ENCODE measurements at places on chromosomes 1 and 21.

DNA sequence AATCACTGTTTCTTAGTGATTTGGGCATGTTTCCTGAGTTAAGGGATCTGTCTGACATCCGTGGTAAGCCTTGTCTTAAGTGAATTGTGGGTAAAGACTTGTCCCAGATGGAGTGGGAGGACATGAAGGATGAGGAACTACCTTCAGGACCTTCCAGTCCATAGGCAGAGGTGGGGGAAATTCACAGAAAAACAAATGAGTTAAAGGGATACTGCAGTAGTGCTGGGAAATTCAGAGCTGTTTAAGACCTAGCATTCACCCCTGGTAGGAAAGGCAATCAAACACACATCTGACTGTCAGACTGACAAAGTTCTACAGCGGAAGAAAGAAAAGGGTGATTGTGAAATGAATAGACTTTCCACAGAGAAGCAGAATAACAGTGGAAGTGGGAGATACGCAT lies 3.0 kb downstream of the GNAT2 start:
- no peak for DNase-seq

DNA sequence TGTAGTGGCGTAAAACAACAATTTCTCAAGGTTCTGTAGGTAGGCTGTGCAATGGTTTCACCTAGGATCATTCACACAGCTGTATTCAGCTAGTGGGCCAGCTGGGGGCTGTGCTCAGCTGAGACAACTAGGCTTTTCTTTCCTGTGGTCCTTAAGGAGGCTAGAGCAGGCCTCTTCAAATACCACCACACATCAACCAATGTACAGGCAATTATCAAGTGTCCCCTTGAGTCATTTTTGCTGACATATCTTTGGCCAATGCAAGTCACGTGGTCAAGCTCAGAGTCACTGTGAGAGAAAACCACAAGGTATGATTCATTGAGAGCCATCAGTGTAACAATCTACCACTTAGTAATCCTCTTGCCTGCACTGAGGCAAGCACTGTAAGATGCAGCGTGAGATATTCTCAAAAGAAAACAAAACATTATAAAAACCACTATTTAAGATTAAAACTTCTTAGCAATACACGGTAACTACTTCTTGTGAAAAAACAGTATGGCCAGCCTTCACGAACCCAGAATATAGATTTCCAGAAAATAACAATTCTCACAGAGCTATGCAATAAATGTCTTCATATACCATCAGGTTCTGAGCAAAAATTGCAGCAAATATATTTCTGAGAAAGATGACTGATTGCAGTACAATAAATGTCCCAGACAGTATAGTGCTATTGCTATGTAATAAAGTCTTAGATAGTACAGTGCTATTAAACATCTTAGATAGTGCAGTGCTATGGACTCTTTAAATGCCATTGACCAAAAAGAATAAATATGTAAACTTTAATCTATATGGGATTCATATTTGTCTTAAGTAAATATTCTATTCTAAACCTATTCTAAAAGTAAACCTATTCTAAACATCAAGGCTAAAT lies 55.3 kb downstream of the NME7 start:
- DNase-seq = peak; percentile 36

GRCh38 chr1:11448373-11449099 lies 30.4 kb upstream of the DISP3 start:
- DNase-seq = no peak

- peak; percentile 41 for DNase-seq
These were observed 298.6 kb downstream of the PTPRC start for GRCh38 chr1:198937231-198938031.

GRCh38 chr1:45356186-45356585 lies 15.9 kb upstream of the MUTYH start:
- no peak for DNase-seq

GRCh38 chr1:24745711-24746413 lies 615 bp downstream of the CLIC4 start:
- peak; percentile 47 for DNase-seq

DNA sequence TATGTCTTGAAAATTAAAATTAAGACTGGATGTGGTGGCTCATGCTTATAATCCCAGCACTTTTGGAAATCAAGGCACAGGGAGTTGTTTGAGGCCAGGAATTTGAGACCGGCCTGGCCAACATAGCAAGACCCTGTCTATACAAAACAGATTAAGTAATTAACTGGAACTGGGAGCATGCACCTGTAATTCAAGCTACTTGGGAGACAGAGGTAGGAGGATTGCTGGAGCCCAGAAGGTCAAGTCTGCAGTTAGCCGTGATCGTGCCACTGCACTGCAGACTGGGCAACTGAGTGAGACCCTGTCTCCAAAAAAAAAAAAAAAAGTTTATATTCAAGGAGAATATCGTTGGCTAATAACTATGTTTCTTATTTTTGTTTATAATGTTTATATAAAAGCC lies 139.2 kb downstream of the USP25 start:
- DNase-seq = no peak

- no peak for DNase-seq
These were observed 43.6 kb downstream of the PLEKHA6 start for GRCh38 chr1:204316164-204316563.

GRCh38 chr1:219927956-219928790 lies at the start of gene SLC30A10:
SLC30A10 (minus strand) TSS chr1:219928557; CDS start chr1:219928440, 117 bp downstream.
- no peak for DNase-seq

GRCh38 chr21:46397993-46398392 lies 60.7 kb upstream of the DIP2A start:
- DNase-seq = no peak

DNA sequence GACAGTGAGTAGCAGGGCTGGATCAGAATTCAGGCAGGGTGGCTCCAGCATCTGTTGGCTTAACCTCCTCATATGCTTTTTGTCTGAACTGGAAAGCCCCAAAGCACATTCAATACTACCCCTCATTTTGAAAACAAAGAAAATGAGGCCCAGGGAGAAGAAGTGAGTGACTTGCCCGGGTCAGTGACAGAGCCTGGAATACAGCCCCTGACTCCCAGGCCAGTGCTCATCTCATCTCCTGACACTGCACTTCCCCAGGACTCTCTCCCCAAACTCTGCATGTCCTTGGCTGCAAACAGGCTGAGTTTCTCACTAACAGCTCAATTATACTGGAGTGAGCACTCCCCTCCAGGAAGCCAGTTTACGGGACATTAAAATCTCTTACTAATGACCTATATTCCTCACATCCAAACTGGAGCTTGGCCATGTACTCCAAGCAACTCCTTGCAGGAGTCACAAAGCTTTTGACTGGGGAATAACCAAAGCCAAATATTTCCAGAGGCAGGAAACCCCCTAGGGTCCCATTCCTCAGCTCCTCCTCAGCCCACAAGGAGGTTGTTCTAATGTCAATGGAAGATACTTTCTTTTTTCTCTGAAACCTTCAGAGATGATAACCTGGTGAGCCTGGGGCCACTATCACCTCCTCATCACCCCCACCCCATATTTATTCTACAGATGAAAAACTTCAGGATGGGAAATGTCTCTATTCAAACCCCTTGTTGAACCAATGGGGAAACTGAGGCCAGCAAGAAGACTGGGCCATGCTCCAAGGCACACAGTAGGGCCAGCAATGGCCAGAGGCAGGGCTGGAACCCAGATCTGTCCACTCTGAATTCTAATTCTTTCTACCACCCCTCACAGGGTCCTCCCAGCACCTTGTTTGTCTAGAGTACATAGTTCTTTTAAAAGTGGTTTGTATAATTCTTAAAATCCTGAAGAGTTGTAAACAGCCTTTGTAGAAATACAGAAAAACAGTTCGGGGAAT lies 127.0 kb downstream of the PLPP3 start:
- DNase-seq = no peak

GRCh38 chr1:63324779-63325119 lies 2.4 kb downstream of the FOXD3 start:
- no peak for DNase-seq

DNA sequence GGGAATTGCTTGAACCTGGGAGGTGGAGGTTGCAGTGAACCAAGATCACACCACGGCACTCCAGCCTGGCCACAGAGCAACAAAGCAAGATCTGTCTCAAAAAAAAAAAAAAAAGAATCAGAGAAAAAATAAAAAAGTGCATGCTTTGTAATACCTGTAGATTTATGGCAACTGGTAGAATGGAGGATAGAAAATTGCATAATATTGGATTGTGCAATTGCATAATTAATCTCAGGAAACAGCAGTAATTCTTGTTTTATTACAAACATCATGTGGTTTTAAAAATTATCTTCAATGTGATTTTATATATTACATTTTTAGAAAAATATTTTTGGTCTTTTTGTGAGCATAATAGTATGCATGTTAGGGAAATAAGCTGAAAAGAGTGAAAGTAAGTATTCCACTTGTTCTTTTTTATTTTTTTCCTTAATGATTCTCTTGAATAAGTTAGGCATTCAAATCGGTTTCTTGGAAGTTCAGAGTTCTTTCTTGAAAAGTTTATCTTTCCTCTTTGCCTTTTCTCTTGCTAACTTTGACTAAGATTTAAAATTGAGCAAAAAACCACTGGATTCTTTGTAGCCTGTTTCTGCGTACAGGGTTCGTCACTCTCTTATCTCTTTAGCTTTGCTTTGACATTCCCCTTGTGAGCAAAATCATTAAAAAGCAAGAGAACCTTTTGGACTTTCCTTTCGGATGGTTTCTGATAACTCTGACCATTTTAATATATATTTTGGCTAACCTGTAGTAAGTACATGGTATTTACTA lies 127.5 kb upstream of the ADAMTS5 start:
- DNase-seq = no peak

DNA sequence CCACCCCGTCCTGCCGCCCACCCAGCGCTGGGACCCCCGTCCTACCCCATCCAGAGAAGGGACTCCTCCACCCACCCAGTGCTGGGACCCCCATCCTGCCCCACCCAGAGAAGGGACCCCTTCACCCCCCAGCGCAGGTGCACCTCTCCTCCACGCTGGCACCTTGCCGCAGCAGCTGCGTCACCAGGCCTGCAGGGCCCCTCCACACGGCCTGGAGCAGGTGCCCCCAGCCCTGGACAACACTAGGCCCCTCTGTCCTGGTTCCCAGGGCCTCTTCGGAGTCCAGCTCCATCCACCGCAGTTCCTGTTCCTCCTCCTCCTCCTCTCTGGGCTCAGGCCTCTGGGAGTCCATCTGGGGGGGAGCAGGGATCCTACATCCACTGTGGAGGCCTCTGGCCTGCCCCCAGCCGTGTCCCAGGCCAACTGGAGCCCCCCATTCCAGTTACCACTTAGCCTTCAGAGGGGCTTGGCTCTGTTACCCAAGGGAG lies 378 bp downstream of the ANKRD65 start:
- DNase-seq = no peak

DNA sequence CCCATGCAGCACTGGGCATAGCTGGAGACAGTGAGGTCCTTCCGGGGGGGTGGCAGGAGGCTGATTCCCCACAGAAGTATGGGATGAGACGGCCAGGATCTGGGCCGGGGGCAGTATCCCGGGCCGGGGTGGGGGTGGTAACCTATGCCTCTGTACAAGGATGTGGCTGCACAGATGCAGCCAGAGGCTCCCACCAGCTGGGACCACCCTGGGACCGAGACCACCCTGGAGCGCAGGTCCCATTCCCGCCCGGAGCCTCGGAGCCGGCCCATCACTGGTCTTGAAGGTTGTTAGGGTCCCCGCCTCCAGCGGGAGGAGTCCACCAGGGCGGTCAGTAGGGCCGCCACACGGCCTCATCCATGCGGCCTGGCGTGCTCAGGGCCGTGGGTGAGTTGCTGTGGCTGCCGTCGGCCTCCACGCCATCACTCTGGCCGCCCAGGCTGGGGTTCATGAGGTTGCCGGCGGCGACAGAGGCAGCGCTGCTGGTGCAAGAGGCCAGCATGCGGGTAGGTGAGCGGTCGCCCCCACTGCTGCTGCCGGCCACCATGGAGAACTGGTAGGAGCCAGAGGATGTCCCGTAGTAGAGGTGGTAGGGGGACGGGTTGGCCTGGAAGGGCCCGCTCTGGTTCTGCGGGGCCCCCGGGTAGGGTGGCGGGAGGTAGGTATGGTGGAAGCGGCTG lies 28.1 kb downstream of the RUNX3 start:
- DNase-seq = peak; percentile 27

GRCh38 chr1:154206196-154206595 lies at the start of gene CFAP141:
CFAP141 (minus strand) TSS chr1:154206333; CDS start chr1:154206307, 26 bp downstream.
- DNase-seq = no peak

- no peak for DNase-seq
These were observed 37.1 kb downstream of the HSPG2 start for GRCh38 chr1:21899987-21900386.

GRCh38 chr21:45152265-45152746 lies 77.9 kb downstream of the ADARB1 start:
- DNase-seq = peak; percentile 52

DNA sequence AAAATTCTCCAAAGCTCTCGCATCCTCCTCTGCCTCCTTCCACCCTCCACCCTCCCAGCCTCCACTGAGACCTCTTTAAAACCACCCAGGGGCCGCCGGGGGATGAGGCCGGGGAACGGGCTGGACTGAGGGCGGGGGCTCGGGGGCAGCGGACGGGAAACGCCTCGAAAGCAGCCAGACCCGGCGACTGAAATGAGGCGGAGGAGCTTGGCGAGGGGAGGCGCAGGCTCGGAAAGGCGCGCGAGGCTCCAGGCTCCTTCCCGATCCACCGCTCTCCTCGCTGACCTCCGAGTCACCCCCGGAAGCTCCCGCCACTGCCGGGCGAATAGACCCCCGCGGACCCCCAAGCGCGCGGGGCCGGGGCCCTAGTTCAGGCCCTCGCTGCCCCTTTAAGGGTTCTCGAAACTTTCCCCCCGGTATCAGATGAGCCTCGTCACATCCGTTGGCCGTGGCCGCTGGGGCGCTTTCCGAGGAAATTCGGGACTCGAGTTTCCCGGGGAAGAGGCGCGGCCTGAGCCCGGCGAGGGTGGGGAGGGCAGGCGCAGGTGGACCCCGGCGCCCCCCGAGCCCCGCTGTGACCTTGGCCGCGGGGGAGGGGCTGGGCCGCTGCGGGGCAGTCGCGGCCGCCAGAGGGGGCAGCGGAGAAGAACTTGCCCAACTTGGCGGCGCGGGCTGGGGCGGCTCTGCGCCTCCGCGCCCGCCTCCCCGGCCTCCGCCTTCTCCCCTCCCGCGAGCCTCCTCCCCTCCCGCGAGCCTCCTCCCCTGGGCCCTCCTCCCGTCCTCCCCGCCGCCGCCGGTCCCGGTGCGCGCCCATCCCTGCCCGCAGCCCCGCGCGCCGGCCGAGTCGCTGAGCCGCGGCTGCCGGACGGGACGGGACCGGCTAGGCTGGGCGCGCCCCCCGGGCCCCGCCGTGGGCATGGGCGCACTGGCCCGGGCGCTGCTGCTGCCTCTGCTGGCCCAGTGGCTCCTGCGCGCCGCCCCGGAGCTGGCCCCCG lies at the start of gene BACE2:
Gene BACE2, plus strand, starts transcription at position 813 of the 995 bp plus-strand sequence. Its CDS starts 104 bp downstream, at position 917.
- peak; percentile 40 for DNase-seq

GRCh38 chr1:183218971-183219615 lies 33.0 kb downstream of the LAMC2 start:
- DNase-seq = no peak

GRCh38 chr1:31570906-31571305 lies 5.4 kb upstream of the TINAGL1 start:
- no peak for DNase-seq

Measured in activated CD4-positive, CD25-positive, alpha-beta regulatory T cell treated with anti-CD3 and anti-CD28 coated beads, Interleukin-2, amount 50 U/mL, for 72 hours (primary cell).